ENCODE measurements at places on chromosomes 12 and 14.

DNA sequence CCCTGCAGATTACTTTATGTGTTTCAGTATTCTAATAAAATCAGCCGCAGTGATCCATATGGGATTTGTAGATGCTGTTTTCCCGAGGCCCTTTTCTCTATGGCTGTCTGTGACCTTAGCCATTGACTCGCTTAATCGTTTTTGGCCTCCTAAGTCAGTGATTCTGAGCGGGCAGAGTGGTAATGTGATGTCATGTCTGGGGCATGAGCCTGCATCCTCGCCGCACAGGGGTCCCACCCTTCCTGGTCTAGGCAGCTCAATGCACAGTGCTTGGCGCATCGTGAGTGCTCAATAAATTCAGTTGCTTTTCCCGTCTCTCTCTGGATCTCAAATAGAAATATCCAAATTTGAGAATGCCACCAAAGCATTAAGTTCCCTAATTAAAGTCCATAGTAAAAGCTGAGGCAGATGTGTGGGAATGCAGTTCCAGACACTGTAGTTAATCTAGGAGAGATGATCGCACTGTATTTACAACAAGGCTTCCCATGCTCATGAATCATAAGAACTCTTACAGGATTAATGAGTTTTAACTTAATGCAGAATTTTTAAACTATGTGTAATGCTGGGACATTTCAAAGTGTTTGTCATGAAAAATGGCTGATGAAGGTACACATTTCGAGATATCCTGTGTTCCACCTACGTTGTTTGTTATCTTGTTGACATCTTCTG, 29.3 kb downstream of the HMGA2 start:
- H3K4me3 ChIP-seq = no peak overlapping the region
- H3K27ac ChIP-seq = no peak overlapping the region
- no peaks in the 10 kb centered on the region for H3K4me1 ChIP-seq
- no peak for DNase-seq

DNA sequence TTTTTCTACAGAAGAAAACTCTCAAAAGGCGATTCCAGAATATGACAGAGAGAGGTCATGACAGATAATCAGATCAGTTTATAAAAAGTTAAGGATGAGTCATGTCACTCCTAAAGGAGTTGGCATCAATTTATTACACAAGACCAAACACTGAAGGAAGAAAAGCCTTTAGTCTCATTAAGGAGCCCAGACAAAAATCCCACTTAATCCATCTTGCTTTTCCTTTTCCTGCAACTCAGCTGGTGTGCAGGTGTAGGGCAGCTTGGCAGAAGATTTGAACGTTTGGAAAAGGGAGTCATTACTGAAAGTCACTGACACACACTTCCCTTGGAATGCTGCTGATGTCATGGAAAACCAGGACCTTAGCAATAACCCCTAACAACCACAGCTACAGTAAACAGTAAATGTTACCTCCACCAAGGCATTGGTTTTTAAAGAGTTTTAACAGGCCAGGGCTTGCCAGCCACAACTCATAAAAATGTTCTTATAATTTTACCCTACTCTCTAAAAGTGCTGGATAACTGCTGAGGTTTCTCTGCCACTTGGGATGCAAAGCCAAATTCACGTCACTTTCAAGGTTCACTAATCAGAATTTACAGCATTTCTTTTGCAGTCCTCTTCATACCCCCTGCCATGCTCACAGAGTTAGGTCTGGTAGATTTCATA, 320.6 kb downstream of the RAD51B start:
- peaks cover 5% of the 10 kb centered on the region for H3K4me1 ChIP-seq
- no peak for DNase-seq
- H3K27me3 ChIP-seq = no peaks in the 10 kb centered on the region
- H3K36me3 ChIP-seq = no peaks in the 10 kb centered on the region
- no peak overlapping the region for H3K4me3 ChIP-seq

DNA sequence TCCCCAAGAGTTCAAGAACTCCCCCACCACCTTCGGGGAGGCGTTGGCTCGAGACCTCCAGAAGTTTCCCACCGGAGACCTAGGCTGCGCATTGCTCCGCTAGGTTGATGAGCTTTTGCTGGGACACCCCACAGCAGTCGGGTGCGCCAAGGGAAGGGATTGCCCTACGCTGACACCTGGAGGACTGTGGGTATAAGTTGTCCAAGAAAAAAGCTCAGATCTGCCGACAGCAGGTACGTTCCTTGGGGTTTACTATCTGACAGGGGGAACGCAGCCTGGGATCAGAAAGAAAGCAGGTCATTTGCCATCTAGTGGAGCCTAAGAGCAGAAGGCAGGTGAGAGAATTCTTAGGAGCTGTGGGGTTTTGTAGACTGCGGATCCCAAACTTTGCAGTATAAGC, 98.8 kb downstream of the FRMD6 start:
- no peaks in the 10 kb centered on the region for H3K36me3 ChIP-seq
- no peak overlapping the region for H3K27ac ChIP-seq

- no peaks in the 10 kb centered on the region for H3K36me3 ChIP-seq
- H3K27ac ChIP-seq = no peak overlapping the region
- H3K4me1 ChIP-seq = peaks cover 13% of the 10 kb centered on the region
- H3K27me3 ChIP-seq = peaks cover 14% of the 10 kb centered on the region
- peak; percentile 37 for DNase-seq
Observed at GRCh38 chr14:21734457-21735074, 60.9 kb upstream of the OR4E1 start.

- H3K27me3 ChIP-seq = no peaks in the 10 kb centered on the region
- DNase-seq = peak; percentile 54
- no peaks in the 10 kb centered on the region for H3K36me3 ChIP-seq
- H3K27ac ChIP-seq = no peak overlapping the region
- no peak overlapping the region for H3K4me3 ChIP-seq
Observed at GRCh38 chr14:69129264-69129880, 23.5 kb downstream of the DCAF5 start.

- H3K36me3 ChIP-seq = no peaks in the 10 kb centered on the region
- H3K4me3 ChIP-seq = no peak within 1 kb of the TSS
- H3K27me3 ChIP-seq = peaks cover 4% of the 10 kb centered on the region
- DNase-seq = no peak
- no peaks in the 10 kb centered on the region for H3K4me1 ChIP-seq
Observed at GRCh38 chr12:48569946-48570345, at the start of gene LALBA. LALBA (minus strand) TSS chr12:48570046; CDS start chr12:48570020, 26 bp downstream.

DNA sequence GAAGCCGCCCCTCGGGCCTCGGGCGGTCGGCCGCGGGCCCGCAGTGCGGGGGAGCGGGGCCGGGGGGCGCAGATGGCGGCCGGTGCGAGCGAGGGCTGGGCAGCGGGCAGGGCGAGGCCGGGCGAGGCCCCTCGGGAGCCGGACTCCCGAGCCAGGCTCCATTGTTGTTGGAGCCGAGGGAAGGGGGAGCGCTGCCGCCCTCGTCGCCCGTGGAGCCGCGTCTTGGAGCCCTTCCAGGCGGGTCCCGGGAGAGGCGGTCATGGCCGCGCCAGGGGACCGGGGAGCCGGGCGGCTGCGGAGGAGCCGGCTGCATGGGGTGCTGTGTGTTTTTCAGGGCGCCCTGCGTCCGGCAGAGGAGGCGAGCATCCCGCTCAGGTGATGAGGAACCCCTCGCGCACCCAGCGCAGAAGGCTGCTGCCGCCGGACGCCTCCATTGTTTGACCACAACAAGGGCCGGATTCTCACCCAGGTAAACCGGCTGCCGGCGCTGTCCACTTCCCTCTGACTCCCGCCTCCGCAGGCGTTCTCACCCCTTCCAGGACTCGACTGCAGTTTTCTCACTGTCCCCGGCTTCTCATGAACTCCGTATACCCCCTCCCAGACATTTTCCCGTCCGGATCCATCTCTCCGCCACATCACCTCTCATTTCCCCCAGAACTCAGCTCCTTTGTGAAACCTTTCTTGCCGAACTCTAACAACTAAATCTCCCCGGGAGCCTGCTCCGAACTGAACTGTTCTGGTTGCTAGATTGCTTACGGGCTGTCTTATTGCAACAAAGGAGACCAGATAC, 732 bp downstream of the ZNF664 start:
- peaks cover 17% of the 10 kb centered on the region for H3K4me1 ChIP-seq
- peaks cover 12% of the 10 kb centered on the region for H3K27me3 ChIP-seq
- peak overlapping the region; percentile 83 for H3K27ac ChIP-seq
- peaks cover 20% of the 10 kb centered on the region for H3K36me3 ChIP-seq

DNA sequence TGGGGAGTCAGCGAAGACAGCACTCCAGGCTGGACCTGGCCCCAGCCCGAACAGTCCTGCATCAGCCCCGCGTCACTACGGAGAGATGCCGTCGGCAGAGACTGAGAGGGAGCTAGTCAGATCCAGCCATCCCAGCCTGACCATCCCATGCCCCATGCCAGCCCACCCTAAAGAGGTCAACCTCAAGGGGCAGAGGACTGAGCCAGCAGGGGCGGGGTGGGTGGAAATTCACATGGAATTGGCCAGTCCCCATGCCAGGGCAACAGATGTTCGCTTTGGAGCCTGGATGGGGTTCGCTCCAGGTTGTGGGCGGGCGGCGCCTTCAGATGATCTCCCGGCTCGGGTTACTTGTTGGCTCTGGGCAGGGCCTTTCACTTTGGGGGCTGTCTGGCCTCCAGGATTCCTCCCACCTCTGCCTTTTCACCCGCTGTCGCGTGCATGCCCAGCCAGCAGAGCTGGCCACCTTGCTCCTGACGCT, 154.3 kb downstream of the TSPAN9 start:
- H3K4me1 ChIP-seq = no peaks in the 10 kb centered on the region
- no peak for DNase-seq
- no peak overlapping the region for H3K4me3 ChIP-seq
- H3K27ac ChIP-seq = no peak overlapping the region
- no peaks in the 10 kb centered on the region for H3K36me3 ChIP-seq

DNA sequence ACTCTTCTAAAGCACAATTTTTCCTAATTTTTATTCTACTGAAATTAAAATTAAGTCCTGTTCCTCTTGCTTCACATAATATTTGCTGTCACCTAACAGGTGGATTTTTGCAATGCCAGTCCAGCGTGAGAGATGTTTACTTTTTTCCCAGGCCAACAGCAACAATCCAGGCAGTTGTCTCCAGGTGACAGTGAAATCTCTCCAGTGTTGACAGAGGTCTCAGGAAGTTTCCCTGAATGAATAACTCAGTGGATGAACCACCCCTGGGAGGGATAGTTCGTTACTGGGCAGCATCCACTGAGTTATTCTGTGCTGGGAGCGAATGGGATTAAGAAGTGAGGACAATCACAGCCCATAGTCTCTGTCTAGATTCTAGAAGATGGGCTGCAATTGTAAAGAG, 7.1 kb upstream of the NT5DC3 start:
- no peak overlapping the region for H3K27ac ChIP-seq
- no peaks in the 10 kb centered on the region for H3K4me1 ChIP-seq
- H3K27me3 ChIP-seq = peaks cover 25% of the 10 kb centered on the region
- H3K4me3 ChIP-seq = no peak overlapping the region
- H3K36me3 ChIP-seq = no peaks in the 10 kb centered on the region

DNA sequence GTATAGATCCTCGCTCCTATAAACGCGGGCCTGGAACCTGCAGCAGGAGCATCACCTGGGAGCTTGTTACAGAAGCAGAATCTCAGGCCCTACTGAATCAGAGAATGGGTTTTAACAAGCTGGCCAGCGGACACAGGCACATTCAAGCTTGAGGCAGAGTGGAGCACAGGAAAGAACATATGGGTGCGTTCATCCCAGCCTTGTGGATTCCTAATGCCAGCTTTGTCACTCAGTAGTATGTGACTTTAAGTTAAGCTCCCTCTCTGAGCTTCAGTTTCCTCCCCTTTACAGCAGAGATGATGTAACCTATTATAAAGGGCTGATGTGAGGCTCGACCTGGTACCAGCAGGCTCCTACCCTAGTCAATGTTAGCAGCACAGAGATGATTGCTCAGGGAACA, 204.9 kb downstream of the ZFP36L1 start:
- DNase-seq = no peak
- H3K36me3 ChIP-seq = no peaks in the 10 kb centered on the region
- no peaks in the 10 kb centered on the region for H3K27me3 ChIP-seq
- H3K4me3 ChIP-seq = no peak overlapping the region
- H3K4me1 ChIP-seq = no peaks in the 10 kb centered on the region

- H3K4me3 ChIP-seq = no peak overlapping the region
- no peaks in the 10 kb centered on the region for H3K36me3 ChIP-seq
- no peak overlapping the region for H3K27ac ChIP-seq
- peaks cover 4% of the 10 kb centered on the region for H3K27me3 ChIP-seq
- H3K4me1 ChIP-seq = no peaks in the 10 kb centered on the region
Observed at GRCh38 chr14:51182131-51182565, 57.9 kb upstream of the TMX1 start.

DNA sequence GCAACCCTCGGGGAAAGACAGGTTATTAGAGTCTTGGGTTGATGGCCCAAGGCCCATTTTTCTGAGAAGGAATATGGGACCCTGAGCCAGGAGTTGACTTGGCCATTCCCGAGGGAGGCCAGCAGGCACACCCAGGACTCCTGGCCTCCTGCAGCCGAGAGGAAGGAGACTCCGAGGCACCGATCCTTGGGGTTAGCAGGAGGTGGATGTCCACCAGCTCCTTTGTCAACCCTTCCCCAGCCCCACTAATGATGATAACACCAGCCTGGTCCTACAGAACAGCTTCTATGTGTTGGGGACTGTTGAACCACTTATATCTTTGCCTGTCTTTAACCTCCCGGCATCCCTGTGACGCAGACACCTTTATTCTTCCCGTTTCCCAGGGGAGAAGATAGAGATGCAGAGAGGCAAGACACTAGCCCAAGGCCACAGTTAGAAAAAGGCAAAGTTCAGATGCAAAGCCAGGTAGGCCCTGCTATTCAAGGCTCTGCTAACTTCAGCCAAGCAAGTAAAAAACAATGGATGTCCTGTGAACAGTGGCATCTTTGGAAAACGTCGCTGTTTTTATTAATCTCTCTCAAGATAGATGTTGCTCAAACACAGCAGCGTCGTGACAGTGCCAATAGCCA, 767.3 kb upstream of the TBX3 start:
- H3K27me3 ChIP-seq = peaks cover 25% of the 10 kb centered on the region
- H3K4me1 ChIP-seq = no peaks in the 10 kb centered on the region
- no peak for DNase-seq
- peak overlapping the region; percentile 38 for H3K4me3 ChIP-seq
- H3K27ac ChIP-seq = no peak overlapping the region
- no peaks in the 10 kb centered on the region for H3K36me3 ChIP-seq

GRCh38 chr14:88835661-88836060, 11.2 kb downstream of the TTC8 start:
- H3K4me1 ChIP-seq = no peaks in the 10 kb centered on the region
- no peak overlapping the region for H3K27ac ChIP-seq
- DNase-seq = no peak
- H3K36me3 ChIP-seq = no peaks in the 10 kb centered on the region

GRCh38 chr12:27610374-27610773, 85.9 kb upstream of the REP15 start:
- H3K4me1 ChIP-seq = no peaks in the 10 kb centered on the region
- DNase-seq = no peak
- peaks cover 2% of the 10 kb centered on the region for H3K27me3 ChIP-seq
- no peaks in the 10 kb centered on the region for H3K36me3 ChIP-seq

GRCh38 chr14:77979666-77980351, 179.9 kb downstream of the ADCK1 start:
- no peak overlapping the region for H3K27ac ChIP-seq
- peaks cover 1% of the 10 kb centered on the region for H3K4me1 ChIP-seq
- H3K27me3 ChIP-seq = peaks cover 46% of the 10 kb centered on the region
- H3K36me3 ChIP-seq = no peaks in the 10 kb centered on the region
- DNase-seq = no peak
- H3K4me3 ChIP-seq = peak overlapping the region; percentile 2

- no peaks in the 10 kb centered on the region for H3K27me3 ChIP-seq
- no peaks in the 10 kb centered on the region for H3K4me1 ChIP-seq
- no peak for DNase-seq
- no peak overlapping the region for H3K4me3 ChIP-seq
- peaks cover 26% of the 10 kb centered on the region for H3K36me3 ChIP-seq
- H3K27ac ChIP-seq = peak overlapping the region; percentile 45
Observed at GRCh38 chr12:124420996-124421674, 126.2 kb downstream of the RFLNA start.

- no peak for DNase-seq
- peaks cover 43% of the 10 kb centered on the region for H3K4me1 ChIP-seq
Observed at GRCh38 chr12:3871356-3871755, 1.8 kb downstream of the PARP11 start.

Data from T-helper 2 cell treated with Interferon-gamma antibody and Interleukin-4, amounts not matched to agents 5 μg/mL and 100 μg/mL, for 36 hours (primary cell).